ENCODE measurements at places on chromosomes 16 and 17.

DNA sequence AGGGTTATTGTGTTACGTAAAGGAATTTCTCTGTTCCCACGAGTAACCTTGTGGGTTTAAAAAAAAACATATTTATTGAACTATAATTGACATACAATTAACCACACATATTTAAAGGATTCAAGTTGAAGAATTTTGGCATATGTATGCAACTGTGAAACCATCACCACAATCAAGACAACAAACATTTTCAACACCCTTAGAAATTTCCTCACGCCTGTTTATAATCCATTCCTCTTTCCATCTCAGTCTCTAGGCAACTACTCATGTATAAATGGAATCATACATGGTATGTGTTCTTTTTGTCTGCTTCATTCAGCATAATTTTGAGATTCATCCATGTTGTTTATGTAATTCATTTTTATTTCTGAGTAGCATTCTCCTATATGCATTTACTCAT is 104.0 kb downstream of the MRTFB start:
- no peak for DNase-seq

DNA sequence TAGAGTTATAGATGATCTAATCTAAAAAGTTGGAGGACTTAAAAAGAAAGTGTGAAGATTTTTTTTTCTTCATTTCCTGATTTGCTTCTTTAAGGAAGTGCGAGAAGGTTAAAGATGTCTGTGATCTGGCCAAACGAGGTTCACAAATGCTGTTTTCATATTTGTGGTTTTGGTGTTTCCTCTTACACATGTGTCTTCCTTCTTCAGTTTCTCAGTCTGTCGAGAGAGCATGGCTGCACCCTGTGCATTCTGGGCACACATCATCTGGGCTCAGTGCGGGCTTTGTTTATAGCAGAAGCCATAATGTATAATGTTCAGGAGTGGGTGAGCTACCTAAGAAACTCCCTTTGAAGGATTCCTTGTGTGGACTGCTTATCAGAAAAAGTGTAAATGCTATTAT is 260.4 kb upstream of the TBX2 start:
- peak; percentile 48 for DNase-seq

- DNase-seq = no peak
These were observed 65.1 kb upstream of the METRNL start for GRCh38 chr17:83014297-83014696.

DNA sequence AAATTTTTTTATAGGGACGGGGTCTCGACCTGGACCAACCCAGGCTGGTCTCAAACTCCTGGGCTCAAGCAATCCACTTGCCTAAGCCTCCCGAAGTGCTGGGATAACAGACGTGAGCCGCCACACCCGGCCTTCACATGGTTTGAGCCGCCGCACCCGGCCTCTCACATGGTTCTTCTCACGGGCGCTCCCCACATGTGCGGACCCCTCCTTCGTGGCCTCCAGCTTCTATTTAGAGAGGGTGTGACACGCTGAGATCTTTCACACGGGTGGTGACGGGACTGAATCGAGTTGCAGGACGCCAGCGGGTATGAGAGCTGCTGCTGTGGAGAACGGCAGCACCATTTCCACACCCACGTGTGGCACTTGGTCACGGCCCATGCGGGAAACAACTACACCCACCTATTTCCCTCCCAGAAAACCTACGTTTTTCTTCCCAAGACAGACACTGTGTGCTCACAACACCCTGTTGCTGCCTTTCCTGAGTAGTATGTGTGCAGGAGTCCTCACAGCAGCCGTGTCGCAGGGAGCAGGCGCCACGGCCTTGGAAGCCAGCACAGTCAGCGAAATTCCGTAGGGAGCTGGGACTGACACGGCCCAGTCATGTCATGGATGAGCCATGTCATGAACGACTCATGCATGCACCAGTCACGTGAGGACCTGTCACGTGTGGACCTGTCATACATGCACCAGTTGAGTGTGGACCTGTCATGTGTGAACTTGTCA is 20.1 kb upstream of the ACSF3 start:
- DNase-seq = no peak

GRCh38 chr17:71142333-71142732 is 973.0 kb downstream of the KCNJ2 start:
- no peak for DNase-seq

Measured in stimulated activated naive CD8-positive, alpha-beta T cell treated with anti-CD3 and anti-CD28 coated beads, Interleukin-15, Interleukin-2, amounts not matched to agents 100 U/mL and 50 U/mL, for 24 hours (primary cell).